ENCODE measurements at places on chromosomes 1 and 21.

- peak; percentile 46 for DNase-seq
These were observed 594 bp upstream of the PANK4 start for GRCh38 chr1:2526824-2527555.

DNA sequence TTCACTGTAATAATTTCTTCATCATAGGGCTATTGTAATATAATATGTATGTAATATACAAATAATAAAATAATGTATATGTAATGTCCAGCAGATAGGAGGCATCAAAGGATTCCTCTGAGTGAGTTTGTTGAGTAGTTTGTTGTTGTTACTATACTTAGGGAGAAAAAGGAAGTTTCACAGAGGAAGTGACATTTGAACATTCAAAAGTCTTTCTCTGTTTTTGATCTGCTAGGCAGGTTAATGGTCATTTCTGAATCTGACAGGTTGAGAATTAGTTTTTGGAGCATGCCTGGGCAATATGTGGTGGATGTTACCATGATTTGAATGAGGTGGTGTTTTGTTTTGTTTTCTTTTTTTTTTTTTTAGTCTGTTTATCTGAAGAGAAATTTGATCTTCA is 102.1 kb downstream of the NRDC start:
- no peak for DNase-seq

DNA sequence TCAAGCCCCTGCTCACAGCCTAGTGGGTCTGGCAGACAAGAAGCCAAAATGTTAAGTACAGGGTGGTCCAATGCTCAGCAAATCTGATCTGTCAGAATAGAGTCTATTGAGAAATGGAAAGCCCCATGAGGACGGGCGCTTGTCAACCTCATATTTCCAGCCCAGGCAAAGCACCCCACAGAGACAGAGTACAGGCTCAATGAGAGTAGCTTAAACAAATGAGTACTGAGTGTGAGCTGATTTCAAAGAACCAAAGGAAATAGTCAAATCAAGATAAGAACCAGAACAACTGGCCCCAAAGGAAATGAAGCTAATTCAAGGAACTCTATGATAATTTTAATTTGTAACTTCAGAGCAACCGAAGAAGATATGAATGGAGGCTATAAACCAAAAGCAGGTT is 44.6 kb upstream of the SLC30A1 start:
- DNase-seq = no peak

GRCh38 chr21:35831230-35831629 is 229.1 kb downstream of the SETD4 start:
- DNase-seq = no peak

DNA sequence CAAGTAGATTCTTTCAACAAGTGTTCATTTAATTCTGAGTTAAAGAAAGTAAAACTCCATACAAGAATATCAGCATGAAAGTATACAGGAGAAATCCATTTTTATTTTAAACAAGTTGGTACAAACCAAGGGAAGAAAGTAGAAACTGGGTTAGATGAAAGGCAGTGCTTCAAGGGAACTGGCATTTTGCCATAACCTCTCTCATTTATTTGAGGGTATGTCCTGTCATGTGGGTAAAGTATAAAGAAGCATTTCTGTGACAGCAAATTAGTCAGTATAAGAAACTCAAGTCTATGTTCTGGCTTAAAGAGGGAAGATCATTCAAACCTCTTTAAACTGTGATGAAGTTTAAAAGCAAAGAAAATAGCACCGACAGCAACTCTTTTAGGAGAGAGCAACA is 32.0 kb downstream of the OLFM3 start:
- no peak for DNase-seq

GRCh38 chr1:3918966-3919611 is 19.0 kb upstream of the C1orf174 start:
- no peak for DNase-seq

GRCh38 chr1:41093826-41094225 is 72.3 kb upstream of the SLFNL1 start:
- DNase-seq = no peak

DNA sequence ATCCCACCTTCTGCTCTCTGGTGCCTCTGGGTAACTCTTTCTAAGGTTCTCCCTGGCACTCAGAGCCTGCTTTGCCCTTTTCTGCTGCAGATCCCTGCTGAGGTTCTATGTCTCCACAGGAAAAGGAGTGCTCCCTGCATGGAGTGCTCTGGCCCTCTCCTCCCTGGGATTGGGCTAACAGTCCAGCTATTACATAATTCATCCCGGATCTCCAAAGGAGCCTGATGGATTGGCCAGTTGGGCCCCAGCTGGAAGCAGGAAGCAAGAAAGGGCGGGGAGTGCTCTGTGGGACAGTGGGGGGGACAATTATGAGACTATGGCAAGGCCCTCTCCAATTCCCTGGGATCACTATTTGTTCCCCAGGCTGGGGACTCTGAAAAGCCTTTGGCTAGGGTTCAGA is 51.9 kb upstream of the GOLT1A start:
- no peak for DNase-seq

GRCh38 chr1:218803351-218803997 is 370.2 kb upstream of the LYPLAL1 start:
- no peak for DNase-seq

- no peak for DNase-seq
These were observed 6.9 kb upstream of the SCYL3 start for GRCh38 chr1:169900571-169900970.

DNA sequence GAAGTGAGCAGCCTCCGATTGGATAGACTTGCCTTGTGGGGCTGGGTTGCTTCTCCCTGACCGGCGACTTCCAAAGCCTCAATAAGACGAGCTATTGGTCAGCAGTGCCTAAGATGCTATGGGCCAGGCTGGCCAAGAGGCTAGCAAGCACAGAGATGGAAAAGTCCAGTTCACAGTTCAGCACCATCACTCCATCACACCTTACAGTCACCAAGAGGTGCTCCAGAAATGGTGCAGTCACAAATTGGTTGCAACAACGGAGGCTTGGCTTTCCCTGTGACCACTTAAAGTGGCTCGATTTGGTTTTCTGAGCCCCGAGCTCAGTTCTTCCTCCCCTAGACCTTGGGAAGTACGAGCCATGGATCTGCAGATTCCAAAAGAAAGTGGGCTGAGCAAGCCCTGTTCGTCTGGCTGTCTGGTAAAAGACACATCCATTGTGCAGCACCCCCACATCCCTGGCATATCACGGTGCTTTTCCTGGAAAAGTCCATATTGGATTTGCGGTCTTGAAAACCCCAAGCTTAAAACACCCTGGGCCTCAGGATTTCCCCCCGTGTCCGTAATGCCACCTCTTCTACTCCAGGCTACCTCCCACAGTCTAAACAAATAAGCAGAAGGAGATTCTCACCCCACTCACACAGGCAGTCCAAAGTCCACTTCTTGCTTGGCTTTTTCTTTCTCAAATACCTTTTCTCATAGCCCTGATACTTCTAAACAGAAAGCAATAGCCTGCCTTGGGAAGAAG is 1.3 kb downstream of the SLAMF1 start:
- DNase-seq = no peak

DNA sequence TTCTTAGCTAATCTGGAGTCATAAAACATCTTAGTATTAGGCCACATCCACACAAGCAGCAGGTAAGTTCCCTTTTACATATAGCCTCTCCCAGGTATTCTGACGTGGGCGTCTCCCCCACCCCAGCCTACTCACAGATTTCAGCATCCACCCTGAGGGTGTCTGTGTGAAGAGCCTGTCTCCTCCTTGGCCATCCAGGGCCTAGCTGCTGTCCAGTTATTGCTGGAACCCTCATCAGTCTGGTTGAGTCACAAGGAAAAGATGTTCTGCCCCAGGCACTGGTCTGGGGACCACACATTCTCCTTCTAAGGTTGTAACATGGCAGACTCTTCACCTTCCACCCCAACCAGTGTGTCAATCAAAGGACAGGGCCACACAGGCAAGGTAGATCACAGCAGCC is 57.6 kb downstream of the ETS2 start:
- no peak for DNase-seq

DNA sequence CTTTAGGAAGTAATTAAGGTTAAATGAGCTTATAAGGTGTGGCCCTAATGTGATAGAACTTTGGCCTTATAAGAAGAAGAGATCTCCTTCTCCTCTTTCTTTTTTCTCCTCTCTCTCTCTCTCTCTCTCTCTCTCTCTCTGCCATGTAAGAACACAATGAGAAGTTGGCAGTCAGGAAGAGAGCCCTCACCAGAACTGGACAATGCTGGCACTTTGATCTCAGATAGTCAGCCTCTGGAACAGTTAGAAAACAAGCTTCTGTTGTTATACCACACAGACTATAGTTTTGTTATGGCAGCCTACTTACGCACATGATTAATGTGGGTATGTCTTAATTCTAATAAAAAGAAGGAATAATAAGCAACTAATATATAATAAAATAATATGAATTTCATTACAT is 444.2 kb upstream of the LRRC7 start:
- no peak for DNase-seq

- DNase-seq = no peak
These were observed 72.5 kb downstream of the ARHGEF10L start for GRCh38 chr1:17611991-17612390.

DNA sequence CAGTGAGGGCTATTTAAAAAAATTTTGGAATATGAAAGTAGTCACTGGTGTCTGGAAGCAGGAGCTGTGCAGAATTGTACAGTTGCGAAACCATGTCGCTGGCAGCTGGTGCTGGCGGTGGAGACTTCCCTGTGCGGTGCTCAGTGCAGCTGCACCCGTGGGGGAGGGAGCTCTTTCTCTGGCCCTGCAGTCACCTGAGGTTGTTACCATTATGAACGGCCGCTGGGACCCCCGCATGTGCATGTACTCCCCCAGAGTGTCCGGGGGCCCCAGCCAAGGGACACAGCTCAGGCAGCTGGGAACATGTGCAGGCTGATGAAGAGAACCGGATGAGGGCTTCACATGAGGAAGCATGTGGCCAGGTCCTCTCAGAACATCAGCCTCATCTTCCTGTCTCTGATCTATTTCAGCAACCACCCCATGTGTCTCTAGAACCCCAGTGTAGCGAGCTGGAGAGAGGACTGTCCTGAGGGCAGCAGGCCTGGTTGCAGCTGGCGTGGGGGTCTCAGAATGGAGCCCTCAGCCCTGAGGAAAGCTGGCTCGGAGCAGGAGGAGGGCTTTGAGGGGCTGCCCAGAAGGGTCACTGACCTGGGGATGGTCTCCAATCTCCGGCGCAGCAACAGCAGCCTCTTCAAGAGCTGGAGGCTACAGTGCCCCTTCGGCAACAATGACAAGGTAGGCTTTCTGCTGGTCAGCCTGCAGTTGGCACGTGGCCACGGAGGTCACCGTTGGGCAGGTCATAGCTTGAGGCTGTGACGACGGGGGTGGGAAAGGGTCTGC is at the start of gene TRPM2:
Gene TRPM2 (plus strand): TSS at position 431 of the 780 bp plus-strand sequence. CDS start 80 bp downstream, at position 511.
- peak; percentile 53 for DNase-seq

DNA sequence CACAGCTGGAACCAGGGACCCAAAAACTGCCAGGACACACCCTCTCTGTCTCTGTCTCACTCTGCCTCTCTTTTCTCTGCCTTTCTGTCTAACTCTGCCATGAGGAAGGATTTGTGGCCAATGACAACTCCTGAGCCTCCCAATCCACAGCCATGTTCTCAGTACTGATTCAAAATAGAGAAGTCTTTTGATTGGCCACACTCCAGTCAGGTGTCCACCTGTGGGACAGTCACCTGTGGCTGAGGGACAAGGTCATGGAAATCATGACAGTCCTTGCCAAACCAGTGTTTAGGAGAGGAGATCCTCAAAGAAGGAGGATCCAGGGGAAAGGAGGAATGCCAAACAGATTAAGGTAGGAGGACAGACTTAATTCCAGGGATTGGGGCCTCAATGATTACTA is 15.8 kb downstream of the TINAGL1 start:
- no peak for DNase-seq

DNA sequence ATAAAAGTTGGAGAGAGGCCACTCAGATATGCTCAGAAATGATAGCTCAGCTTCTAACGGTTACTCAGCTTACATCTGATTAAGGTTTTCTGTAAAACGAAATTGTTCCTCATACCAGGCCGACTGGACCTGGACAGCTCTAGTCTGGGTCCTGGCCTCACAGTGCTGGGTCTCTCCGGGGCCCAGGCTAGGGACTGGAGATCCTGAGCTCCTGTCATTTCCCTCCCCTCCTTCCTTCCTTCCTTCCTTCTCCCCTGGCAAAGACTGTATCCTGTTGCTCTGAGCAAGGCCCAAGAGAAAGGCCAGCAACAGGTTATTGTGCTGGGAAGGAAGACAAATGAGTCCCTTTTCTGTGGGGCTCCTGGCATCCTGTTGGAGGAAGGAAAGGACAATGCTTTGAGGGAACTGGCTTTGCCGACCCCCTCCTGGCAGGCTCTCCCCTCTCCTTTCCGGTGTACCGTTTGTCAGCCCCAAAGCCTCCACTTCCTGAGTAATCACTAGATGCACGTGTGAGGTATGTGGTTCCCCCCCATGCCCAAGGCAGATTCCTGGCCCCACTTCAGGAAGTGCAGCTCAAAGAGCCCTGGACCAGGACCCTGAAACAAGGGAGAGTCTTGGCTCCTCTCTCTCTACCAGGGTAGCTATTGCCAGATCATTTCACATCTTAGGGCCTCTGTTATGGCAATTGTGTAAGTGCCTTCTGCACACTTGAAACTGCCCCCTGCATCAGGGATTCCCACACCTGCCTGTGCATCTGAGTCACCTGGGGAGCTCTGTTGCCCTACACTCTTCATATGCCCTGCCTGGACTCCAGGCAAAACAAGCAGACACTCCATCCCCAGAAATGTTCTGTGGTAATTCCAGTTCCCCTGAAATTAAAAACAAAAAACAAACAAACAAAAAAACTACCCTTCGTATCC is 212.7 kb upstream of the FGGY start:
- DNase-seq = peak; percentile 13

- no peak for DNase-seq
These were observed 428.3 kb downstream of the KIF26B start for GRCh38 chr1:245583081-245583480.

GRCh38 chr1:156055281-156056048 is 883 bp downstream of the LAMTOR2 start:
- DNase-seq = no peak

- no peak for DNase-seq
These were observed 27.4 kb downstream of the CACHD1 start for GRCh38 chr1:64497088-64497883.

- no peak for DNase-seq
These were observed 1603.7 kb downstream of the PLA2G4A start for GRCh38 chr1:188432427-188432826.

- no peak for DNase-seq
These were observed 57.3 kb upstream of the SSBP3 start for GRCh38 chr1:54463259-54464030.

GRCh38 chr21:31308584-31308983 is 35.5 kb downstream of the TIAM1 start:
- DNase-seq = no peak

GRCh38 chr1:44650159-44650831 is 24.0 kb downstream of the TMEM53 start:
- DNase-seq = no peak

DNA sequence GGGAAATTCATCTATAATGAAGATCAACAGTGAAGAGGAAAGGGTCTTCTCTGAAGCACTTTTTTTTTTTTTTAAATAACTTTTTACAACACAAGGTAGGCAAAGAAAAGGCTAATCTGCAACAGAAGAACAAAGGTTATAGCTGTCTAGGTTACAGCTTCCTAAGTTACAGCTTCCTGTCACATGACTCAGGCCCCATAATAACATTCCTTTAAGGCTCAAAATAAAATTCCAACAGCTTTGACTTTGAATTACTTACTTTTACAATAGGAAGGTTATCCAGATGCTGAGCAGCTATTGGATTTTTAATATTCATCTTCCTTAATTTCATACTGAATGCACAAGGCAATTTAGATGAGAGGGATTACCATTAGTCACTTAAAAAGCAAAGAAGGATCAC is 40.4 kb upstream of the TMEM61 start:
- DNase-seq = no peak

Measured in CD4-positive, alpha-beta T cell treated with Interleukin-6 for 4 hours (primary cell).